ENCODE measurements at places on chromosomes 2 and 18.

GRCh38 chr2:108377401-108377800 lies 353 bp upstream of the SULT1C4 start:
- DNase-seq = no peak

DNA sequence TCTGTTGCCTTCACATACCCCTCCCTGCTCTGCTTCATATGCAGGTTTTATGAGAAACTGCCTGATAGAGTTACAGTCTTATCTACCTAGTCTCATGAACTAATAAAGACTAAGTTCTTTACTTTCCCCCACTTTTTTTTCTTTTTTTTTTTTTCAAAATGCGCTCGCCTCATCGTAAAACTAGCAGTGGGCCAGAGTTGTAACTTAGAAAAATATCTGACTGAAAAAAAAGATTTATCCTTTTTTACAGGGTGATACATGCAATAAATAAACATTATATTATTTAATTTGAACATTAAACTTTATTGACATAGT lies 52.9 kb upstream of the STAT1 start:
- no peak for DNase-seq

- DNase-seq = no peak
Measured at GRCh38 chr2:177717831-177718618, 325.5 kb downstream of the AGPS start.

GRCh38 chr18:62522178-62522503 lies 684 bp upstream of the ZCCHC2 start:
- no peak for DNase-seq

GRCh38 chr2:126663184-126663963 lies 7.4 kb downstream of the GYPC start:
- no peak for DNase-seq

- no peak for DNase-seq
Measured at GRCh38 chr2:175984846-175985245, 17.2 kb downstream of the LNPK start.

DNA sequence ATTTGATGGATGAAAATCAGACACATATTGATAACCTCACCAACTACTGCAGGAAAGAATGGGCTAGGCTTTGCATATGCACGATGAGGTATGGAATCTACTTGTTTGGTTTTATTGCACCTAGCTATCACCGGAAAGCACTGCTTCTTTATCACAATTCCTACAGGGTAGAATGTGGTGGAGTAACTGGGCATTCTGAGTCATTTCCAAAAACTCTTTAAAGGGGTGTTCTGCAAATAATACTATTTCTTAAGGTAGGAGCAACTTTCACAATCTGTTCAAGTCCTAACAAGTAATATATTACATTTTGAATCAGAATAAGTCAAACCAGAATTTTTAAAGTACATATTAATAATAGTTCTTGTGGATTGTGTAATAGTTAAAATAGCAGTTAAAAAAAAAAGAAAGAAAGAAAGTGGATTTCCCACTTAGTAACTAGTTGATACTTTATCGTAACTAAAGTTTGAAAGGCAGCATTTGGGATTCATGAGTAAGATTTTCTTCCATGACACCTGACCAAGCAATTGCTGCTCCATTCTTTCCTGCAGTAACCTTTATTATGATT lies 40.5 kb downstream of the INO80C start:
- no peak for DNase-seq
